ENCODE measurements at places on chromosomes 12 and 14.

DNA sequence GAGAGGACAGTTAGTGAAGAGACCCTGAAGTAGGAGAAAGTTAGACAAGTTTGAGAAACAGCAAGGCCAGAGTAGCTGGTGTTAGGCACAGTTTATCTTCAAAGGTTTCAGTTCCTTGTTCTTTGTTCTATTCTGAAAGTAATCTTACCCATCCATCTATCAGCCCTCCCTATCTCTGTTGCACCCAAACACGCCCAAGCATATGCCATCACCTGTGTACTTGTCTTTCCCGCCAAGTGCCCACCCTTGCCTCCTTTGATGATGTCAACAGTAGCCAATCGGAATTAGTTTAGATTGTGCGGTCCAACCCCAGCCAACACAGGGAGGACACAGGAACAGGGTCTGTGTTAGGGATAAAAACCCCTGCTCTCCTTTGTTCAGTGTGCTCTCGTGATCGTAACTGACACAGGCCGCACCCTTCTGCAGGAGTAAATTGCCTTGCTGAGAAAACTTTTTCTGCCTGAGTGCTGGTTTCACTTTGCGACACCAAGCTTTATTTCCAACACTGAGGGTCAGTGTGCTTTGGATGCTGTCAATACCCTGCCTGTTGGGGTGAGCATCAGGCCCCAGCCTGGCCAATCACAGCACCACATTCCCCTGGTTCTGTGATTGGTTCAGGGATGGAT is 4.7 kb upstream of the TMEM229B start:
- DNase-seq = no peak

- DNase-seq = no peak
Measured at GRCh38 chr12:95593266-95593871, 42.1 kb upstream of the USP44 start.

GRCh38 chr14:70366911-70367310 is 7.4 kb upstream of the COX16 start:
- DNase-seq = no peak

- no peak for DNase-seq
Measured at GRCh38 chr14:31411218-31411727, 9.1 kb downstream of the HEATR5A start.

DNA sequence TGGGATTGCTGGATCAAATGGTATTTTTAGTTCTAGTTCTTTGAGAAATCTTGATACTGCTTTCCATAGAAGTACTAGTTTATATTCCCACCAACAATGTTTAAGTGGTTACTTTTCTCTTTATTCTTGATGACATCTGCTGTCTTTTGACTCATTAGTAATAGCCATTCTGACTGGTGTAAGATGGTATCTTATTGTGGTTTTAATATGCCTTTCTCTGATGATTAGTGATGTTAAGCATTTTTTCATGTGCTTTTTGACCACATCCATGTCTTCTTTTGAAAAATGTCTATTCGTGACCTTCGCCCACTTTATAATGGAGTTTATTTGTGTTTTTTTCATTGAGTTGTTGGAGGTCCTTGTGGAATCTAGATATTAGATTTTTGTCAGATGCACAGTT is 865.7 kb downstream of the SLC6A15 start:
- DNase-seq = no peak

DNA sequence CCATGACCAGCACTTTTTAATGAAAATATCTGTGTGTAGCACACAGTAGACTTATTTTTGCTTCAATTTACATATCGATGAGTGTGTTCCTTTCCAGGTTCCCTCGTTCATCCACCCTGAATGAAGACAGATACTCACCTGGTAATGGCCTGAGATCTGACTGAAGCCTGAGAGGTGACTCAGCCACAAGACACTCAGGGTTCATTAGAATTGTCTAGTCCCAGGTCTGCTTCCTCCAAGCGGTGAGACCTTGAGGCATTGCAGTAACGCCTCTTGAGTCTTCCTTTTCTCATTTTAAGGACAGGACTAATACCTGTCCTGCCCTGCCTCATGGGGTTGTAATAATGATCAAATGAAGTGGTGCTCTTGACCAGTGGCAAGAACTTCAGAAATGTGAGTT is 11.5 kb upstream of the KCNK13 start:
- no peak for DNase-seq

DNA sequence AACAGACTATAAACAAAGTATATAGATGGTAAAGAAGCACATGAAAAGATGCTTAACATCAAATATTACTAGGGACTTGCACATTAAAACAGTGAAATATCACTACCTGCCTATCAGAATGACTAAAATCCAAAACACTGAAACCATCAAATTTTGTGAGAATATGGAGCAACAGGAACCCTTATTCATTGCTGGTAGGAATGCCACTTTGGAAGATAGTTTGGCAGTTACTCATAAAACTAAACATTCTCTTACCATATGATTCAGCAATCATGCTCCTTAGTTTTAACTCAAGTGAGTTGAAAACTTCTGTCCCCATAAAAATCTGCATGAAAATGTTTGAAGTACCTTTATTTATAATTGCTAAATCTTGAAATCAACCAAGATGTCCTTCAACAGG is 297.6 kb downstream of the DAD1 start:
- DNase-seq = no peak

DNA sequence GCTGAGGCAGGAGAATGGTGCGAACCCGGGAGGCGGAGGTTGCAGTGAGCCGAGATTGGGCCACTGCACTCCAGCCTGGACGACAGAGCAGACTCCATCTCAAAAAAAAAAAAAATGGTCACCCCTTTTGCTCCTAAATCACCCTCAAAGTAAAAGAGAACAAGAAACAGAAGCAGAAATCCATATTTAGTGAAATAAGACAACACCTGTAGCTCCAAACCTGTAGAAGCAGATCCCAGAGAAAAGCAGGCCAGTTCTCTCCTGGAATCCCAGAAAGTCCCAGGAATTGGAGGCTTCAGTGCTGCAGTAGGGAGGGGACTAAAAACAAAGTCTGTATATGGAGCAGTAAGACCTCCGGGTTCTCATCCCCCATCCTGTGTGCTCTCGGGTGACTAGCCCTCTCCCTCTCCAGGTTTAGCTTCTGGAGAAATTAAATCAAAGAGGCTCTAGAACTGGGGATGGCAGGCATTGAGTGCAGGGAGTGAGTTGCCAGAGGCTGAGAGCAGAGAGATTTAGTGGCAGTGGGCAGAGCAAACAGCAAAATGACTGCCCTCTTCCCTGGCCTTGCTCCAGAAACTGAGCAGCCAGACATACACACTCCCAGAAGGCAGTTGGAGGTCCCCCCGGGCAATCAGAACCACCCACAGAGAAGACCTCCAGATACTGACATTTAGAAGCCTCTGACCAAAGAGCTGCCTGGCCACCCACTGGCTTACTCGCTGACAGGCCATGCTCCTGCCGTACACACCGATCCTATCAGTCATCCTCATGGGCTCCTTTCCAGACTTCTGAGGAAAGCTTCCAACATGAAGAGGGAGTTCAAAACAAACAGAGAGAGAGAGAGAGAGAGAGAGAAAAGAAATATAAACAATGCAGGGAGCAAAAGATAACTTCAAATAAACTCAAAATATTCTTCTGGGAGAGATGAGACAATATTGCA is 6.3 kb upstream of the MLXIP start:
- no peak for DNase-seq

GRCh38 chr12:98699586-98699985 is 54.5 kb downstream of the APAF1 start:
- DNase-seq = no peak

GRCh38 chr14:68217791-68218340 is 398.3 kb downstream of the RAD51B start:
- no peak for DNase-seq

DNA sequence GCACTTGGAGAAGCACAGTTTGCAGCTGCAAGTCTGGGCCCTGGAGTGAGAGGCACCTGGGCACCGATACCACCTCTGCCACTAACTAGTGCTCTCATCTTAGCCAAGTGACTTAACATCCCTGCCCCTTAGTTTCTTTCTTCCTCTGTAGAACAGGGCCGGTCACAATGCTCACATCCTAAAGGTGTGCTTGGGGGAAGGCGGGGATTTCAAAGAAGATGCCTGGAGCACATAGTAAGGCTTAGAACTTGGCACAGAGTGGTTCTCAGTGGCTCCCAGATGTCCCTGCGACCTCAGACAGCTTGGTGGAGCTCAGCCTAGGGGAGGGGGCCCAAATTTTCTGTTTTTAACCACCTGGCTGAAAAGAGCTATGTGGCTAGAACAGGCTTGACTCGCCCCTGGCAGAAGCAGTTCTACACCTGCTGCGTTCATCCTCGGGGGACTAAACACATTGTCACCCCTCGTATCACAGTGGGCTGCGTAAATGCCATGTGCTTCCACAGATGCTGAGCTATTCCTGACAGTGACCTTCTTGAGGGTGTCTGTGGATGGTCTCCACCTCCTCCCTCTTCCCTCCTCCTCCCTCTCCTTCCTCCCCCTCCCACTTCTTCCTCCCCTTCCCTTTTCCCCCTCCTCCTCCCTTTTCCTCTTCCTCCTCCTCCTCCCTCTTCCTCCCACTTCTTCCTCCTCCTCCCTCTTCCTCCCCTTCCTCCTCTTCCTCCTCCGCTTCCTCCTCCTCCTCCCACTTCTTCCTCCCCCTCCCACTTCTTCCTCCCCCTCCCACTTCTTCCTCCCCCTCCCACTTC is 112.1 kb downstream of the PHETA1 start:
- DNase-seq = no peak

- DNase-seq = no peak
Measured at GRCh38 chr14:102197317-102197853, 57.7 kb downstream of the WDR20 start.

- DNase-seq = no peak
Measured at GRCh38 chr12:119012179-119012578, 30.8 kb downstream of the SRRM4 start.

DNA sequence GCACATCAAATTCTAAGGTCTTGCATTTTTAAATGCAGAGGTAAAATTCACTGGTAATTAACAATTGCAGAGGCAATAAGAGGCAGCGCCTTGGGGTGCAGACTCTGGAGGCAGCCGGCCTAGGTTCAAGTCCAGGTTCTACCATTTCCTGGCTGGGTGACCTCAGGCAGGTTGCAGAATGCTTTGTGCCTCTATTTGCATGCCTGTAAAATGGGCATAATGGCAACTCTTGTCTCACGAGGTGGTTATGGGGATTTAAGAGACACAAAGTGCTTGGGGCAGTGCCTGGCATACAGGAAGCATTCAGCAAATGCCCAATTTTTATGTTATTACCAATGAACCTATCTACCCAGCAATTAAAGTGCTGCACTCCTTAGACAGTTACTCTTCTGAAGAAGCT is 180.0 kb upstream of the LHX5 start:
- no peak for DNase-seq

- DNase-seq = no peak
Measured at GRCh38 chr12:82069931-82070514, 288.2 kb downstream of the CCDC59 start.

DNA sequence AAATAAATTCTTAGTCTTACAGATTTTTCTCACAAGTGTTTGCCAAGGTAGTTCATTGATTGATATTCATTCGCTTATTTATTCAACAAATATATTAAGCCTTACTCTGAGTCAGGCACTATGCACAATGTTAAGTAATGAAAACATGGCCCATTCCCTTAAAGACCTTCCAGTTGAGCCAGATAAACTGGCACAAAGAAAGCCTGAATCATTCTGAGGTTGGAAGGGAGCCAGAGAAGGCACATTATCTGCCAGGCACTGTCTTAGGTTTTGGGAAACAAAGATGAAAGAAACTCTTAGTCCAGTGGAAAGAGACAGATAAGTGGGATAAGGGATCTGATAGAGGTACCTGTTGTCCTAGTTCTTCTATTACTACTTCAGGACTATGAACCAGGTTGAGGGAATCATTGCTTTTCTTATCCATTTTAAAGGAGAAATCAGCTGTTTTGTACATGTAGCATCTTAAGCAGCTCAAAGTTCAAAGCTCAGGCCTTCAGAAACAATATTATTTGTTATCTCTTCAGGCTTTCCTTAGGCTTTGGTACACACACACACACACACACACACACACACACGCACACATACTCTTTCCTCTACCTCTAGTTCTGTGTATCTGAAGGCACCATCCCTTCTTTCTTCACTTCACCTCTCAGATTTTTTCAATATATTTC is 27.0 kb downstream of the PDE6H start:
- no peak for DNase-seq

DNA sequence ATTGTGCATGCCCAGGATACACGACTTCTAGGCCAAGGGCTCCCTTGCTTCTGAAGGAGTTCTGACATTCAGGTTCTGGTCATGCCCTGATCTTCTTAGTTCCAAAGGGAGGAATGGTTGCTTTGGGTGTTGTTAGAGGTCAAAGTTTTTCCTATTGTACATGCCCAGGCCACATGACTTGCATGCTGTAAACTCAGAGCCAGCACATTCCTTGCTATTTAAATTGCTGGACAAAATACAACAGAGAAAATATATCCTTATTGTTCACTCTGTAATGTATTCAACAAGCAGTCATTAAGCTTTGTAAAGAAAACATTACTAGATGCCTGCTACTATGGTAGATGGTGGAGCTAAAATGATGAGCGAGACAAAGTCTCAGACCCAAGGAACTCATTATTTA is 71.2 kb upstream of the COCH start:
- no peak for DNase-seq

DNA sequence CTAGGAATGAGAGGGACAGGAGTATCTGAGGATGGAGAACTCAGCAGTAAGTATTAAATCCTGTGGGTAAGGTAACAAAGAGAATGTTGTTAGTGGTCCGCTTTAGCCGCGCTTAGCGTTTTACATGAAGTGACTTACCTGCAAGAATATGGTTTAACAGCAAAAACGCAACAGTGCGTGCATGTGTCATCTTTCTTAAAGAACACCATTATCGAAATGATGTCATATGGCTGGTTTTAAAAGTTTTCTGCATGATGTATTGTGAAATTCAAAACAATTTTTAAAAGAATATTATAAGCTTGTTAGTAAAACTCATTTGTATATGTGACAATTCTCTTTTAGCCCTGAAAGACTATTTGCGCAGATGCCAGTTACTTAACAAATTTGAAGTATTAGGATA is 1.7 kb downstream of the LEMD3 start:
- DNase-seq = no peak

DNA sequence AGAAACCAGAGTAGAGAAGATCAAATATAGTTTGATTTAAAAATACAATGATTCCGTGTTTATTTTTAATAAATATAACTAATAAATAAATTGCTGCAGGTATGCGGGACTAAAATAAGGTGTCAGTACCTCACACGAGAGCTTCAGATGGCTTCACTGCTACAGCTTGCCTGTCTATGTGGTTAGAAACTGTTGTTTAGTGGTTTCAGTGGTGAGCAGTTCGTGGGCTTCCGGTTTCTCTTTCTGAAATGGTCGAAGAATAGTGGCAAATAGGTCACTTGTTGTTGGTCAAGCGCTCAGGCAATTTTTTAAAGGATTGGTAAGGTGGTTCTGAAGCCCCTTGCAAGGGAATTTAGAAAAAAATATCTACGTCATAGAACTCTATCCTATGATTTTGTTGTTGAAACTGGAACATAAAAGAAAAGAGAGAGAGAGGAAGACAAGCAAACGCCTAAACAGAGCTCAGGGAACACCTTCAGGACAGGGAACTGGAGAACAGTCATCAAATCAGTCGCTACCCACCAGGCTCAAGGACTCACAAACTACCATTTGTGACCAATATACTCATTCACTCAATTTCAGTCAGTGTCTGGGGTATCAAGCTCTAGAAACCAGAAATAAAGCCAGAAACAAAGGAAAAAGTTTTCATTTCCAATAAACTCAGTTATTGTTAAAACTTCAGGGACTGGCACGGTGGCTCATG is 31.3 kb downstream of the GABARAPL1 start:
- no peak for DNase-seq
